ENCODE measurements at places on chromosomes 7 and 10.

DNA sequence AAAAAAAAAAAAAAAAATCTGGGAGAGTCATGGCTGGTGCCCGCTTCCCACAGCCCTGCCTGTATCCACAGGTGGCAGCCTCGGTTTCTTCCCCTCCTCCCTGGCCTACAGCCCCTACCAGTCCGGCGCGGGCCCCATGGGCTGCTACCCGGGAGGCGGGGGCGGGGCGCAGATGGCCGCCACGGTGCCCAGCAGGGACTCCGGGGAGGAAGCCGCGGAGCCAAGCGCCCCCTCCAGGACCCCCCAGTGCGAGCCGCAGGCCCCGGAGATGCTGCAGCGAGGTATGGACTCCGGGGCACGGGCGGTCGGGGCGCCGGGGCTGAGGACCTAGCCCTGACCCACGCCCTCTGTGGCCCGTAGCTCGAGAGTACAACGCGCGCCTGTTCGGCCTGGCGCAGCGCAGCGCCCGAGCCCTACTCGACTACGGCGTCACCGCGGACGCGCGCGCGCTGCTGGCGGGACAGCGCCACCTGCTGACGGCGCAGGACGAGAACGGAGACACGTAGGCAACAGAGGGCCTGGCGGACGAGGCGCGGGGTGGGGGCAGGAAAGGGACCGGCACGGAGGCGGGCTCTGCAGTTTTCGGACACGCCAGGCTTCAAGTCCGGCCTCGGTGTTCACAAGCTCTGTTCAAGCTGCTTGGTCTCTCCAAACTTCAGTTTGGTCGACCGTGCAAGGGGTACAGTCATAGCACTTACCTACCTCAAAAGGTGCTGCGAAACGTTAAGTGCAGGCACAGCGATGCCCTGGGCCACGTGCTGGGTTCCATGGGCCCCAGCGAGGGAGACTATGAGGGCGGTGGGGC is 3.9 kb downstream of the NFKB2 start:
- peak; percentile 99 for DNase-seq

GRCh38 chr7:85612514-85612913 is 425.7 kb upstream of the SEMA3D start:
- DNase-seq, result no peak

DNA sequence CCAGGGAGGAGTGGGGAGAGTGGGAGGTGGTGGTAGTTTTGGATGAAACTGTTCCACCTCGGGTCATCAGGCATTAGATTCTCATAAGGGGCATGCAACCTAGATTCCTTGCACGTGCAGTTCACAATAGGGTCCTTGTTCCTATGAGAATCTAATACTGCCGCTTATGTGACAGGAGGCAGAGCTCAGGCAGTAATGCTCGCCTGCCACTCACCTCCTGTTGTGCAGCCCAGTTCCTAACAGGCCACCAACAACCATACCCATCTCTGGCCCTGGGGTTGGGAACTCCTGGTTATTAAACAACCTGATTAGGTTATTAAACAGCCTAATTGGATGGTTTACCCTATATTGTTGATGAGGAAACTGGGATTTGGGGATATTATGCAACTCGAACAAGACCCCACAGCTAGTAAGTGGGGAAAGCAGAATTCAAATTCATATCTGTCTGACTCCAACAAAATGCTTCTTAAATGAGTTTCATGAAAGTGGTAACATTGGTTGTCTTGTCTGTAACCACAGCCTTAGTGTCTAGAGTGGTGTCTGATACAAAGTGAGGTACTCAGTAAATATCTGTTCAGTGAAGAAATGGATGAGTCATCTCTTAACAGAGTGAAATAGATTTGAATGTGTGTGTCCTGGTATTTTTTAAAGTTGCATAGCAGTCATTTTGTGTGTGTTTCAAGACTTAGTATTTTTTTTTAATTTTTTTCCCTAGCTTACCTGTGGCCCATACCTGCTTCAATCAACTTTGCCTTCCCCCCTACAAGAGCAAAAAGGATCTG is 101.6 kb downstream of the HECTD2 start:
- no peak for DNase-seq

GRCh38 chr7:80488851-80489370 is 23.0 kb downstream of the GNAT3 start:
- no peak for DNase-seq

DNA sequence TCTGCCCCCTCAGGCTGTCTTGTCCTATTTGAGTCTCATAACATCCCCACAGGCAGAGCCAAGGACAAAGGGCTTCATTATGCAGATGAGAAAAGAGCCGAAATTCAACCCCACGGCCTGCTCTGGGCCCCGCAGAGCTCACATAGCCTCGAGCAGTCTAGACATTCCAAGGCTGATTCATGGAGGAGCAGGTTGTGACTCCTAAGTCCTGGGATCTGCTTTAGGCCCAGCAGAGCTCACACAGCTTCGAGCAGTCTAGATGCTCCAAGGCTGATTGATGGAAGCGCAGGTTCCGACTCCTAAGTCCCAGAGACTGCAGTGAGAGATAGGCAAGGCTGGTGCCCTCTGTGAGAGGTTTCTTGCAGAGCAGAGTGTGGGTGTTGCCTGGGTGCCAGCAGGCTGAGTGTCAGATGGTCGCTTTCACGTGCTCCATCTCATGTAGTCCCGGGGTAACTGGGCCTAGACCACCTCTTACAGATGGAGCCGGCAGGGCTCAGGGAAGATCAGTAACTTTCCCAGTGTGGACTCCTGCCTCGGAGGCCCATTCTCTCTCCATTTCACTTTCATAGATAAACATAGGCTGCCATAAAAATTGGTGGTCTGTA is 436.1 kb upstream of the FOXK1 start:
- peak; percentile 62 for DNase-seq

- no peak for DNase-seq
These were observed 30.6 kb upstream of the C10orf120 start for GRCh38 chr10:122730238-122730637.

GRCh38 chr7:38190011-38190410 is 12.0 kb downstream of the STARD3NL start:
- no peak for DNase-seq

GRCh38 chr10:124704428-124705380 is 39.5 kb downstream of the FAM53B start:
- DNase-seq, result peak; percentile 68

- peak; percentile 62 for DNase-seq
These were observed 32.2 kb downstream of the MAD1L1 start for GRCh38 chr7:2200584-2200980.

GRCh38 chr10:92641492-92641891 is 48.3 kb upstream of the HHEX start:
- DNase-seq, result no peak

GRCh38 chr7:80472491-80473200 is 39.2 kb downstream of the GNAT3 start:
- no peak for DNase-seq

- DNase-seq, result no peak
These were observed 256.2 kb downstream of the PAXIP1 start for GRCh38 chr7:154746571-154747360.

DNA sequence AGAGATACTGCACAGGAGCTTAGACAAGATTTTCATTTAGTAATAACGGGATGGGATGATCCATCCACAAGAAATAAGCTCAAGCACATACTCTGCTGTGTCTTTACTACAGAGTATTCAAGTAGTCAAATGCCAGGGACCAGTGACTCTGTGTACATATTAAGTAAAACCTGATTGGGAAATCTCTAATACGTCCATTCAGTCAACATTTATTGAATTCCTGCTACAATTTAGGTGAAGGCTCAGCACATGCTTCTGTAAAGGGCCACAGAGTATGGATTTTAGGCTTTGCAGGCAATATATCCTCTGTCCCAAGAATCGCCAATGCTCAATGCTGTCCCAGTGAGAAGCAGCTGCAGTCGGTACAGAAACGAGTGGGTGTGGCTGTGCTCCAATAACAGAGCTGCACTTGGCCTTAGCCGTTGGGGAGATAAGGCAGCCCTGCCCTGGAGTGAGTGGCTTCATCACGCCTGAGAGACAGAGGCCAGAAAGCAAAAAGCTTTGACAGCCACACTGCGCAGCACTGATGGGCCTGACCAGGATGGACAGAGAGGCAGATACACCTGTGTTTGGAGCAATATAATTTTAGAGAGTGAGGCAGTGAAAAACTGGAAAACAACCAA is 186.8 kb downstream of the PARD3 start:
- no peak for DNase-seq

GRCh38 chr10:4159173-4159572 is 374.2 kb upstream of the KLF6 start:
- DNase-seq, result no peak

DNA sequence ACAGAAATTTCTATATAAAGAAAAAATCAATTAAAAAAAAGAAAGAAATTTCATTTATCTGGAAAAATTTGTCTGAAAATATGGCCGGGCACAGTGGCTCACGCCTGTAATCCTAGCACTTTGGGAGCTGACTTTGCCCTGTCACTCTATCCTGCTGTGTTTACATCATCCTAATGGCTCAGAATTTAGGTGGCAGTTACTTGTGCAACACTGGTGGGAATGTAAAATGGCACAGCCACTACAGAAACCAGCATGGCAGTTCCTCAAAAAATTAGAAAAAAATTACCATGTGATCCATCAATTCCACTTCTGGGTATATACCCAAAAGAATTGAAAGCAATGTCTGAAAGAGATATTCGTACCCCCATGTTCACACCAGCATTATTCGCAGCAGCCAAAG is 405.2 kb upstream of the AUTS2 start:
- DNase-seq, result no peak

Data from spleen (tissue), 13 donors.